ENCODE measurements at places on chromosomes 1 and 21.
A peak's percentile ranks its signal among the peaks of the same experiment; 100 is the strongest.

DNA sequence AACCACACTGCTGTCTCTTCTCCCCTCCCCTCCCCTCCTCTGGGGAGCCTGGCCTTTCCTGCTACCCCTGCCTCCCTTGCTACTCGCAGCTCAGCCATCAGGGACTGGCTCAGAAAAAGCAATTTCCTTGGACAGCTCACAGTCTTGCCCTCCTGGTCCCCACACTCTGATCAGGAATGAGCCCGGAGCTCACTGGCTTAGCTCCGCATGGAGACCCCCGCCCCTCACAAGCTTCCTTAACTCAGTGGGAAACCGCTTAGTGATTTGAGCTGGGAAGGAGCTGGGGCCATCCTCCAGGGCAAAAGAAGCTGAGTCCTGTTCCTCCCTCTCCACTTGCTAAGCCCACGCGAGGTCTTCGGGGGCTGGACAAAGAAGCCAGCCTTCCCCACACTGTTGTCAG is 70.3 kb upstream of the ACTL8 start:
- no peak for DNase-seq

DNA sequence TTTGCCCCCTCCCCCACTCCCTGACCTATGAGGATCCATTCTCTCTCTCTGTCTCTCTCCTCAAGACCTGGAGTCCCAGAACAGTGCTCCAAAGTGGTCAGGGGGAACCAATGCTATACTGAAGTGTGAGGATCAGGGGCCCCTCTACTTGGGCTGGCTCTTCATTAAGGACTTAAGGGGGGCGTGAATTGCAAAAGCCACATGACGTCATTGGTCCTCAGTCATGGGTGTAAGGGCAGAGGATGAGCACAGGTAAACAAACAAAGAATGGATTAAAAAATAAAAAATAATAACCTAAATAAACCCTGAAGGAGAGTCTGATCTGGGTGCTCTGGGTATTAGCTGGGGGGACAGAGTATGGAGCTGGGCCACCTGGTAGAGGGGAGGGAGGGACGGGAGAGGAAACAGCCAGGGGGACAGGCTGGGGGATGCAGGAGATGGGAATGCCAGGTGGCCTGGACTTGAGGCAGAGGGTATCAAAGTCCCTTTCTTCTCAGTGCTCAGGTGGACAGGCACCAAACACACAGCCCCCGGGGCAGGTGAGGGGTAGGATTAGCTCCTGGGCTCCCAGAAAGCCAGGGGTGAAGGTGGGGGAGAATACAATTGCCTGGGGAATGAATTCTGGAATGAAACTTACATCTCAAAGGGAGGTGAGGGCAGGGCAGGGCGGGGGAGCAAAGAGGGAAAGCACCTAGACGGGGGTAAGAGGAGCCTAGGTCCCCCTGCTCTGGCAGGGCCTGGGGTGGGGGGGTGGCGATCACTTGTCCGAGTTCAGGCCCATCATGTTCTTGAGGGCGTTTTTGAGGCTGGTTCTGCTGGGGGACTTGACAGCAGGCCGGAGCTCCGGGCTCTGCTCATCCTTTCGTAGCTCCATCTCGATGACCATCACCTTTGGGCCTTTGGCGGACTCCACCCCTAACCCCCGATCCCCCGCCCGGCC is 4.6 kb downstream of the MPZ start:
- no peak for DNase-seq

- no peak for DNase-seq
Observed at GRCh38 chr21:21163904-21164303, 165.7 kb downstream of the NCAM2 start.

DNA sequence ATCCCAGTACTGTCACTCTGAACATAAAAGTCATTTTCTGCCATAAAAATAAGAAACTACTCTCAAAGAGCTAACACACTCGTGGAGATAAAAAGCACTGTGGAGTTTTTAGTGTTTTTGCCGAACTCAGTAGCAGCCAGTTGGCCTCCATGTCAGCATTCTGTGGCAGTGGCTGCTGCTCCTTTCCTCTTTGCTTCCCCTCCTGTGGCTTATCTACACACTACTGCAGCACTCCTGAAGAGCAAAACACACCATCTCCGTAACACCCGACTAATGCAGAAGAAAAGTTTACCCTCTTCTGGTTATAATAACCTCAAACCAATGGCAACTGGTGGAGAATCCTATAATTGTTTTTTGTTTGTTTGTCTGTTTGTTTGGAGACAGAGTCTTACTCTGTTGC is 44.9 kb downstream of the RAB3GAP2 start:
- no peak for DNase-seq

- no peak for DNase-seq
Observed at GRCh38 chr1:208445758-208446203, 201.6 kb upstream of the PLXNA2 start.

DNA sequence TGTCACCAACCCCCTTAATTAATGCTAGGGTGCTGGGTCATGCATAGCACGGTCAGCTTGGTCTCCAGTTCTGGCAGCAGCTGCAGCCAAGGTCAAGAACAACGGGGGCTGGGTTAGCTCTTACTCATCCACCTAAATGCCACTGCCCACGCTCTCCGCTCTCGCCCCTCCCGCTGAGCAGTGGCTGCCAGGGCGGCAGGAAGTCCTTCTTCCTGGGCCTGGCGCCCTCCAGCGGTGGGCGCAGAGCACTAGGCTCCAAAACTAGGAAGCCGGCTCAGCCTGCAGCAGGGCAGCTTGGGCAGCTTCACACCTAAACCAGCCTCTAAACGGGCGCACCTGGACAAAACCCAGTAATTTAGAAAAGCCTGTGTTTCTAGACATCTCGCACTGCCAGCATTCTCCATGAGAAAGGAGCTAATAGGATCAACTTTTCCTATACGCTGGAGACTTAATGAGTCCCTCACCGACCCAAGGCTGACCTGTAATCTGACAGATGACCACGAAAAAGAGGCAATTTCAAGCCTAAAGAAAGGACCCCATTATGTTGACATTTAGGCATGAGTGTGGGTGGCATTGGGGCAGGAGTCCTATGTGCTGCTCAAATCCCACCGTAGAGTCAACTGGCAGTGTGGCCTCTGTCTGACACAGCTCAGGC is 78.4 kb upstream of the LRRN2 start:
- peak; percentile 86 for DNase-seq

- DNase-seq = no peak
Observed at GRCh38 chr1:39643705-39644104, 4.3 kb upstream of the HEYL start.

- no peak for DNase-seq
Observed at GRCh38 chr1:89734442-89734841, 86.4 kb upstream of the LRRC8D start.

- no peak for DNase-seq
Observed at GRCh38 chr1:38826262-38826661, 33.3 kb downstream of the RRAGC start.

GRCh38 chr21:23496729-23497128 is 2110.6 kb downstream of the MRPL39 start:
- no peak for DNase-seq

- DNase-seq = no peak
Observed at GRCh38 chr1:43507296-43508295, 23.1 kb upstream of the PTPRF start.

GRCh38 chr1:27004471-27005165 is 8.0 kb downstream of the TENT5B start:
- DNase-seq = no peak

- DNase-seq = no peak
Observed at GRCh38 chr1:98177751-98178150, 256.9 kb upstream of the DPYD start.
